Hepatocyte (in vitro differentiated cells): ENCODE measurements at places on chromosomes 3 and 15. TPM values are rescaled to one million over a fixed set of nuclear protein-coding genes. Genes with fewer than 3 reads are reported as not detected.

- no peaks in the 10 kb centered on the region for H3K36me3 ChIP-seq
- peak overlapping the region; percentile 100 for H3K27ac ChIP-seq
- H3K4me3 ChIP-seq = peak overlapping the region; percentile 37
- no peaks in the 10 kb centered on the region for H3K27me3 ChIP-seq
Measured at GRCh38 chr15:58934521-58934920, 1.0 kb upstream of the SLTM start.

DNA sequence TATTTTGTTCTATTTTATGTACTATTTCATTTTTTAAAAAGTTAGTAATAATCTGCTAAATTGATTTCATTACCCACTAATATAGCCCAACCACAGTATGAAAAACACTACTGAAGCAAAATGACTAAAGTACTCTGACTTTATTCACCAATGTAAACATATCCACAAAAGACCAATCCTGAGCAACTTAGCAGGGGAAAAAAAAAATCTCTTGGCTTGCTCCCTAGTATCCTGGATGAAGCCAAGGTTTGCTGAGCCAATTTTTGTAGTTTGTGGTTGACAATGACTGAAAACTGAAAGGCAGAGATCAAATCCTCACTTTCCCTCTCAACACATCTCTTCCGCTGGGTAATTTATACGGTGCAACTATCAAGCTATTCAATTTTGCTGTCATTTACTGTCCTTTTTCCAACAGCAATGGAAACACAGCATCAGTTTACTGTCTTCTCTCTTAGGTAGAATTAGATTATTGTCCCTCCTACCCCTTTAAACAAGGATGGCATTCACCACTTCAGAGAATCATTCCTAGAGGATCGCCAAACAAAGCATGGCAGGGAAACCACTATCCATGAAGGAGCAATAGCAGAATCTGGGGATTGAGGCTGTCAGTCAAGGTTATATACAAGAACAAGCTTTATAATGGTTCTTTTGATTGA, 149.7 kb downstream of the THRB start:
- no peak for DNase-seq
- no peaks in the 10 kb centered on the region for H3K36me3 ChIP-seq
- H3K27me3 ChIP-seq = no peaks in the 10 kb centered on the region
- H3K4me1 ChIP-seq = peaks cover 4% of the 10 kb centered on the region
- no peak overlapping the region for H3K27ac ChIP-seq

DNA sequence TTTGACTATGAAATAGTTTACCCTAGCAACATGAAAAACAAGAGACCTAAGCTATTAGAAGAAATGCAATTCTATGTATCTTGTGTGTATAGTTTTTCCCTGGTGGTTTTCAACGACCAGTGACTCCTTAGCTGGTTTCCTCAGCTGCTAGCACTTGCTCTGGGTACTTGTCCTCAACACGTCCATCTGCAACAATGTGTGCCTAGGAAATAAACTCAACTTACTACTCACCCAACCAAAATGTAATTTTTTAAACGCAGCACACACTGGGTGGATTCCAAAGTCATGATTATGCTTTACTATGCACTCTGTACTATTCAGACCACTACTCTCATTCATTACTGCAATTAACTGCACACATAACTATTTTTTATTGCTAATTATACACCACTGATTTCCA, 31.0 kb downstream of the CPA3 start:
- no peak overlapping the region for H3K27ac ChIP-seq
- no peak overlapping the region for H3K4me3 ChIP-seq
- H3K27me3 ChIP-seq = no peaks in the 10 kb centered on the region
- no peaks in the 10 kb centered on the region for H3K4me1 ChIP-seq

DNA sequence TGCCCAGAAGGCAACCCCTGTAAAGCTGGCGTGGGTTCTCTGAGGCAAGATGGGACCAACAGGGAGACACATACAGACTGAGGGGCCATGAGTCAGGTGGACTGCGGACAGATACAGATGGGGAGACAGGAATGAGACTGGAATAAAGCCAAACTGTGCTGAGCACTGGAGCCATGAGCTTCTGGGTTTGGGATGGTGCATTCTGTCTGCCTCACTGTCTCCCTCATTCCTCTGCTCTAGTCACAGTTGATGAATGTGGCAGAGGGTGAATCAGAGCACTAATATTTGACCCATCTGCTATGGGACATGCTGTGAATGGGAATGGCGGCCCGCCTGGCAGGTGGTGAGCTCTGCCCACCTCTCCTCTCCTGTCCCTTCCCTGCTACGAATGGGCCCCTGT, 262.9 kb downstream of the EPHB1 start:
- H3K27me3 ChIP-seq = no peaks in the 10 kb centered on the region
- H3K27ac ChIP-seq = no peak overlapping the region
- DNase-seq = no peak
- H3K36me3 ChIP-seq = no peaks in the 10 kb centered on the region
- H3K4me3 ChIP-seq = no peak overlapping the region

DNA sequence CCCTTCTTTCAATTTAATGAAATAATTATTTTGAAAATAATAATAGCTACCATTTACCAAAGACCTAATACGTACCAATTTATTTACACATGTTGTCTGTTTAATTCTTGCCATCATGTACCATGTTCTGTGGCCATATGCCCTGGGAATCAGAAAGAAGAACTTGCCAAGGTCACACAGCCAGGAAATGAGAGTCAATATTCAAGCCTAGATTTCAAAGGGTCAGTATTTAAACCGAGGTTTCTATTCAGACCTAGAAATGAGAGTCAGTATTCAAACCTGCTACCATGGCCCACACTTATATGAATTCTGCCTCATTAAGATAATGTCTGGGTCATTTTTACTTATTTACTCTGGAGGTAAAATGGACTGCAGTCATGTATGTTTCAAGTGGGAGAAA, 103.6 kb upstream of the TBL1XR1 start:
- no peak for DNase-seq
- H3K27me3 ChIP-seq = no peaks in the 10 kb centered on the region
- no peaks in the 10 kb centered on the region for H3K36me3 ChIP-seq

Gene EPHA6
- total RNA-seq = 14.3 and 16.7 TPM in 2 replicates

Gene SLC24A5
- not detected in 2 replicates for total RNA-seq
